NCI-H2029 (cell line): ENCODE measurements at places on chromosomes 16 and 17.

DNA sequence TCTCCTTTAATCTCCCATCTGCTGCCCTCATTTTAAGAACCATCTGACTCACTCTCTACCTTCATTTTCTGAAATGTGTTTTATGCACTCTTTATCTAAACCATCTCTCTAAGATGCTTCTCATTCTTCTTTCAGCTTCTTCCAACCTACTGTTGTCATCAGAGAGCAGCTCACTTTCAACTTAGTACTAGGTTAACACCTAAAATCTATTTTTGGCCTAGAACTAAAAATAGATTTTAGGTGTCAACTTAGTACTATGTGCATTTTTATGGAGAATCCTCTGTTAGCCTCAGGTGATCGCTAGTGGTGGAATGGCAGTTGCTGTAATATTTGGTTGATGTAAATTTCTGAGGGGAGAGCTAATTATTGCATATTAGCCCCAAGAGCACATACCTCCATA lies 277.1 kb downstream of the KCNJ2 start:
- DNase-seq, result no peak

GRCh38 chr17:45221081-45222013 lies at the start of gene FMNL1:
Gene FMNL1 (plus strand): TSS chr17:45221885. CDS start chr17:45222125, 240 bp downstream.
- no peak for DNase-seq

GRCh38 chr17:60618854-60619526 lies 19.0 kb downstream of the PPM1D start:
- DNase-seq, result no peak

DNA sequence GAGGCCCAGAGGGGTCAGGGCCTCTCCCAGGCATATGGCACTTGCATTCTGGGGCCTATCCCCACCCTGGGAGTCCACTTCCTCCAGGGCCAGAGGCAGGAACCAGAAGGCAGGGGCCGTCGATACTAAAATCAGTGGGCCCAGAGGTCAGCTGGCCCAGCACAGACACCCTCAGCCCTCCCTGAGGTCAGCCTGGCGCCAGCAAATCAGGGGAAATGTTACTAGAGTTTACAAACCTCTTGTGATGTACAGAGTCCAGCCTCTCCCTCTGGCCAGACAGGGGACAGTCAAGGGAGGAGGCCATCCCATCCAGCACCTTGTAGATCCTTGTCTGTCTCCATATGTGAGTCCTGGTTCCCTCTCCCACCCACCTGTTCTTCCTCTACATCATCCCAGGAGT lies 10.8 kb downstream of the CDH5 start:
- DNase-seq, result no peak

DNA sequence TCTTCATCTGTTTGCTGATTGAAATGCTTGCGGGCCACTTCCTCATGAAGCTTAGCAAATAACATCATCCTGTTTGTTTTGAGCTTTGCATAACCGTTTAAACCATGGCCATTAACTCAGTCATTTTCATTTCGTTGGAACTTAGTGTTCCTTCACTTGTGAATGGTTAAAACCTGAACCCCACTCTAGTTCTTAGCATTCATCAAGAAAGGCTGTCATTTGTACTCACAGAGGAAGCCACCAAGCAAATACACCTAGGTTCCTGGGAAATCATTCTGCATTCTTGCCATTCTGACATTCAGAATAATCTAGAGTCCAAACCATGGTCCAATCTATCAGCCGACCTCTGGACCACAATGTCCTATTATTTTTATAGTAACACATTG lies 8.4 kb upstream of the TAT start:
- no peak for DNase-seq
